NCI-H1694 treated with DMSO at 0.1 percent for 48 hours (cell line): ENCODE measurements at places on chromosomes 1 and 21.

- DNase-seq: no peak
These were observed 15.2 kb downstream of the PM20D1 start for GRCh38 chr1:205834751-205835150.

DNA sequence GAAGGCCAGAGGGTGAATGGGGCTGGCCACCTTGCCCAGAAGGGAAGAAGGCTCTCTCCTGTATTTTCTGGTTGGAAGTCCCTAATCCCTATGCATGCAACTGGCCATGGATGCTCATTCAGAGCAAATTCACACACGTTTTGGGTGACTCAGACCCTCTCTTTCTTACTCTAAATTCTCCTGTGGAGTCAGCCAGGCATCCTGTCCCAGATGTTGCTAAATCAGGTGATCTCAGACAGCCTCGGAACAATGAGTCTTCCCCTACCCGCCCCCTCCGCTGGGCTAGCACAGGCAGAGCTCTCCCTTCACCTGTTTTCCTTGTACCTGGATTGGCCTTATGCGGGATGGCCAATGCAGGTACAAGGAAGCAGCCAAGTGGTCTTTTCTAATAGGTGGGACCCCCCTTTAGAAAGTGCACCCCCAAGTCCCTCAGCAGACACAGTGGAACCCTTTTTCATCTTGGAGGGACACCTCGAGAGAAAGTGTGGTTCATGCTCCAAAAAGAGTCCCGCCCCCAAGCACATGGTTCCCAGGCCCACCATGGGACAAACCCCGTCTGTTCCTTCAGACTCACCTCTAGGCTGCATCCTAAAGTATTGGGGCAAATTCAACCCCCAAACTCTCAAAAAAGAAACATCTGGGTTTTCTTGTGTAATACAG is 8.6 kb downstream of the S100A6 start:
- DNase-seq: no peak

- DNase-seq: no peak
These were observed 94.7 kb upstream of the FAM78B start for GRCh38 chr1:166261511-166261910.

DNA sequence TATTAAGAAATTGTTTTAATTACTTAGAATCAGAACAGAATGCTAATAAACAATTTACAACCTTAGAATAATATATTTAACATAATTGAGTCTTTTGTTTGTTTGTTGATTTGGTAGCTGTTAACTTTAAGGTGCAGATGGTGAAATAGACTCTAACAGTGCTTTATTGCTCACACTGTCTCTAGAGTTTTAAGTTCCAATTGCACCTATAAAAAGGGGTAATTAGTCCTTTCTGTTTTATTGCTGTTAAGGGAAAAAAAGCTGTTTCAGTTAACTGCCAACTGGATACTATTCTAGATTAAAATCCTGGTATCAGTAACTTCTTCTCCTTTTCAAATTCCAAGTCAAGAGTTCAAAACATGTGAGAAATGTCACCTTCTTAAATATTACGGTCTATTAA is 197.6 kb upstream of the TMPRSS15 start:
- no peak for DNase-seq

- DNase-seq: no peak
These were observed 7.8 kb upstream of the OR14I1 start for GRCh38 chr1:248710305-248710900.
